ENCODE measurements at places on chromosomes 1 and 21.
A peak's percentile ranks its signal among the peaks of the same experiment; 100 is the strongest.

DNA sequence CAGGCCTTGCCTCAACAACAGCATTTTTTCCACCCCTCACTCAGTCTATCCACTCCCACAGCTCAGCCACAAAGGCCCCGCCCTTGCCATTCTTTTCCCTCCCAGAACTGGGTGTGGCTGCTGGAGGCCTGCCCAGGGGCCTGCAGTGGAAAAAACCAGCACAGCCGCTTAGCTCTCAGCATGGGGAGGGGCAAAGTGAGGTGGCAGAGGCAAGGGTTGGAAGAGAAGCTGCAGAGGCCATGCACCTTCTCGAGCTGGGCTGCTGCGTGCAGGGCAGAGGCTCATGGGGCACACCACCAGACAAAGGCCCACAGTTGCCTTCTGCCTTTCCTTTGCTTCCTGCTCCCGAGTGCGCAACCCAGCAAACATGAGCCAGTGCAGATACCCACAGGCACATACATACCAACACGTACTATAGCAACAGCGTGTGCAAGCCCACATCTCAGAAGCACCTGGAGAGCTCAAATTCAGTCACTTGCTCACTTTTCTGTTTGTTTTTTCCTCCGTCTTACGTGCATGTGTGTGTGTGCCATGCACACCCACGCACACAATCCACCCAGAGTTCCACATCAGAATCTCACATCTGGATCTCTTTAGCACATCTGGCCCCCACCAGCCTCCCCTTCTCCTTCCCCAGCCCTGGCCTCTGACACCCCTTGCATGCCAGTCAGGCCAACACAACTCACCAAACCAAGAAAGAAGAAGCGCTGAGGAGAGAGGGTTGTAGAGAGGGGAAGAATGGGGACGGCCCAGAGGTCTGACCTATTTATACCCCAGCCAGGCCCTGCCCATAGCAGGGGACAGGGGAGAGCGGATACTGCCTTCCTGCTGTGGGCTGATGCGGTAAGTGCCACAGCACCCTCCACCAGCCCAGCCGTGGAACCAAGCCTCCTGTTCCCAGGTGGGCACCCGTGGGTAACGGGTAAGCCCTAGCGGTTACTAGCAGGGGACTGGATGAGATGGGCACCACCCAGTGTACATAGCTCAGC, at the start of gene S100A4:
S100A4 (minus strand) TSS at position 740 of the 989 bp plus-strand sequence. CDS start 1,012 bp downstream, outside the sequence.
- peak; percentile 68 for DNase-seq

GRCh38 chr1:29828526-29829447, 592.5 kb downstream of the PTPRU start:
- no peak for DNase-seq

GRCh38 chr1:192518700-192519099, 56.9 kb upstream of the RGS1 start:
- no peak for DNase-seq

DNA sequence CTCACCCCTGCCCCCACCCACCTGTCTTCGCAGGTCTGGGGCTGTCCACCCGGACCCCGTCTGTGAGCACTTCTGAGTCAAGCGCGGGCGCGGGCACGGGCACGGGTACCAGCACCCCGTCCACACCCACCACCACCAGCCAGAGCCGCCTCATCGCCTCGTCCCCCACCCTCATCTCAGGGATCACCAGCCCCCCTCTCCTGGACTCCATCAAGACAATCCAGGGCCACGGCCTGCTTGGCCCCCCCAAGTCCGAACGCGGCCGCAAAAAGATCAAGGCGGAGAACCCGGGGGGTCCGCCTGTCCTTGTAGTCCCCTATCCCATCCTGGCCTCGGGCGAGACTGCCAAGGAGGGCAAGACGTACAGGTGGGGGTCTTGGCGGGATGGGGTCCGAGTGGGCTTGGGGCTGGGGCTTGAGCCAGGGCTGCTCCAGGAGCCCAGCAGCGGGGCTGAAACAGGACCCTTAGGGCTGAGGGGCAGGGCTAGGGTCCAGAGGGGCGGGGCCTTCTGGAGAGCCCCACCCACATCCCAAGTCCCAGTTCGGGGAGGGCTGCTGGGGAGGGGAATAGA, 23.9 kb downstream of the ZNF362 start:
- no peak for DNase-seq

DNA sequence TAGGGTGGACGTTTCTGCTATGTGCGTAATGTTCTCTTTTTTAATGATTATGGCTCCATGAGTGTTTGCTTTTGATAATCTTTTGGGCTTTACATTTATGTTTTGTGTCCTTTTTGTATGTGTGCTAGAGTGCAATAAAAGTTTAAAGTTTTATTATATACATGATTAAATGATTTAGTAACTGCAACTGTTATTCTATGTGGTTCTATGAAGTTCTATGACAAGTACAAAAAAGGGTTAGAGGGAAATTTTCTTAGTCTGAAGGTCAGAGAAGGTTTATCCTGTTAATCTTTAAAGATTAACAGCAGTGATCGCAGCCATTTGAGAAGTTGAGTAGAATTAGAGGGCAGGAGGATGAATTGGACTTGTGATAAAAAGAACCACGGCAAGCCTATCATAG, 386.4 kb upstream of the CHRM3 start:
- DNase-seq = no peak

- DNase-seq = no peak
Measured at GRCh38 chr1:34946211-34946610, 16.8 kb upstream of the DLGAP3 start.

All from effector CD8-positive, alpha-beta T cell (primary cell).